CD4-positive, alpha-beta T cell treated with Interleukin-15 for 4 hours (primary cell): ENCODE measurements at places on chromosomes 12 and 14.

DNA sequence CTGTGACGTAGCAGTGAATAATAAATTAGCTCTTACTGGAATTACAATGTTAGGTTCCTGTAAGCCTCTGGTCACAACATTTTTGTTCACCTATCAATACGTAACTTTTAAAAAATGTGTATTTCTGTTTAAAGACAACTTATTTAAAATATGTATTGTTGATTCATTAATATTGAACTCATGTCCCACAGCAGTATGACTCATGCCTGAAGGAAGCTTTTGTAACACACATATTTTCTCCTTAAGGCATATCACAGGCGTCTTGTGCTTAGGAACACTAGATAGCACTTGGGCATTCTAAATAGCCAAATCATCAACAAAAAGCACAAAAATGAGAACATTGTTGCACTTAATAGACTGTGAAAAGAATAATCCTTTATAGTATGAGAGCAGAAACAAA, 92.5 kb downstream of the GPHN start:
- DNase-seq = no peak

GRCh38 chr12:64918801-64919200, 94.4 kb downstream of the TBC1D30 start:
- DNase-seq = no peak

- no peak for DNase-seq
Measured at GRCh38 chr14:91397965-91398591, 19.5 kb downstream of the CCDC88C start.

DNA sequence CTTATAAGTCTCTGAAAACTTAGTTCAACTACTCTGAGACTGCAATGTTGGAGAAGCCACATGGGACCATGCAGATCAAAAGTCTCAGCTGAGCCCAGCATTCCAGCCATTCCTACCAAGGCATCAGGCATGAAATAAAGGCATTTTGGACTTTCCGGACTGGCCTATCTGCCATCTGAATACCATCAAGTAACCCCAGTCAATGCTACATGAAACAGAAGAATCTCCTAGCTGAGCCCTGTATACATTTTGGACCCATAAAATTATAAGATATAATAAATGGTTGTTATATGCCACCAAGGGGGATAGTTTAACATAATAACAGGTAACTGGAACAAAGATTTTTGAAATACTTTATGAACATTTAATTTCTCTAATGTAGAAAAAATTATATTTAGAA, 9.3 kb upstream of the TMEM260 start:
- DNase-seq = no peak

DNA sequence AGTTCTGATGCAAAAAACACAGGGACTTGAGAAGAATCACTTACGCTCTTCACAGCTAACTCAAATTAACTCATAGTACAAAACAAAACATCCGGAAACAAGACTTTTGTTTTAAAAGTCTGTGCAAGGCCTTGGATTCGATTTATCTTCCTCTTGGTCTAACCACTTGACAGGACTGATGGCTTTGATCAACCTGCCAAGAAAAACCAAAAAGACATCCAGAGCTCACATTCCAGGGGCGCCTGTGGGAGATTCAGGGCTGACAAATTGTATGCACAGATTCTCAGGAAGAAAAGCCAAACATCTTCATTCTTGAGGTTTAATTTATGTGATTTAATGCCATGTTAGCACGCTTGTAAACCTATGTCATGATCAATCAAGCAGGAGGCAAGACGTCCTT, 129.1 kb upstream of the TMCC3 start:
- no peak for DNase-seq

- DNase-seq = no peak
Measured at GRCh38 chr14:60904381-60904780, 76.5 kb downstream of the TRMT5 start.

- peak; percentile 32 for DNase-seq
Measured at GRCh38 chr12:10249690-10250455, 37.2 kb downstream of the GABARAPL1 start.

DNA sequence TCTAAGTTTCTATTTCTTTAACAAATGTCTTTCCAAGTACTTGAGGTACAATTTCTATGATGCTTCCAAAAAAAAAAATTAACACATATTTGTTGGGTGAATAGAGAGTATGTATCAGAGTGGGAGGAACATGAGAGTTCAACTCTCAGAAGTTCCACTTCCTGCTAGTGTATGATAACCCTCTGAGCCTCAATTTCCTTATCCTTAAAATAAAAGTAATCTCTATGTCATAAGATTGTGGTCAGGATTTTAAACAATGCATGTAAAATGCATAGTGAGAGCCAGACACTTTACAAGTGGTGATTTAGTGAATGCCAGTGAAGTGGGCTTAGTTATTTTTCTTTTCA, 270.3 kb upstream of the AMIGO2 start:
- no peak for DNase-seq
